Activated CD8-positive, alpha-beta T cell treated with anti-CD3 and anti-CD28 coated beads, Interleukin-2, amount 10 ng/mL, durations not matched to agents 7 days and 5 days (primary cell): ENCODE measurements at places on chromosomes 7 and 10.

DNA sequence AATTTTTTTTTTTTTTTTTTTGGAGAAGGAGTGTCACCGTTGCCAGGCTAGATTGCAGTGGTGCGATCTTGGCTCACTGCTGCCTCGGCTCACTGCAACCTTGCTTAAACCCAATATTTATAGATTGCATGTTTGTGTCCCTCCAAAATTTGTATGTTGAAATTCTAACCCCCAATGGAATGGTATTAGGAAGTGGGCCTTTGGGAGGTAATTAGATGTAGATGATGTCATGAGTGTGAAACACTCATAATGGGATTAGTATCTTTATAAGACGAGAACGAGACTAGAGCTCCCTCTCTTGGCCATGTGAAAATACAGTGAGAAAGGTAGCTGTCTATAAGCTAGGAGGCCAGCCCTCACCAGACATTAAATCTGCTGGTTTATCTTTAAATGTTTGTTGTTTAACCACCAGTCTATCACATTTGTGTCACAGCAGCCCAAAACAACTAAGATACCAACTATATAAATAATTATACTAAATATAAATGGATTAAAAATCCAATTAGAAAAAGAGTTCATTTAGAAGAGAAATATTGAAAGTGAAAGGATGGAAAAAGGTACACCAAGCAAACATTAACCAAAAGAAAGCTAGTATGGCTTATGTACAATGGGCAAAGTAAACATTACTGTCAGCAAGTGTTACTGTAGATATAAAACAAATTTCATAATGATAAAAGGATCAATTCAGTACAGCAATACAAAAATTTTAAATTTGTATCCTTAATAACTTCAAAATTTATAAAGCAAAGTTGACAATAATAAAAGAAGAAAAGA lies 9.3 kb downstream of the TCAF1 start:
- DNase-seq, result peak; percentile 46

DNA sequence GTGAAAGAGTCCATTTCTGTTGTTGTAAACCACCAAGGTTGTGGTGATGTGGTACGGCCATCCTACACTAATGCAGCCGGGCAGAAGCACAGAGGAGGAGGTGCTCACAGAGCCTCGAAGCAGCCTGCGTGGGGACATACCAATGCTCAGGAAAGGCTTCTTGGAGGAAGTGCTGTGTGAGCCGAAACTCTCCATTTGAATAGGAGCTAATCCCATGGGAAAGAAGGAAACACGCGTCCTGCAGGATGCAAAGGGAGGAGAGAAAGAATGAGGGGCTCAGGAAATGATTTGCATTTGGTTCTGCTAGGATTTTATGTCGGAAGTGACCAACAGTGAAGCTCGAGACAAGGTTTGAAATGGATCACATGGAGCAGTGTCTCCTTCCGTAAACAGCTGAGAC lies 477.9 kb upstream of the ANKRD30A start:
- no peak for DNase-seq

- DNase-seq, result no peak
These were observed 1.4 kb downstream of the CHAT start for GRCh38 chr10:49615213-49615612.

GRCh38 chr10:86370006-86370585 lies 3.5 kb upstream of the GRID1 start:
- DNase-seq, result no peak

DNA sequence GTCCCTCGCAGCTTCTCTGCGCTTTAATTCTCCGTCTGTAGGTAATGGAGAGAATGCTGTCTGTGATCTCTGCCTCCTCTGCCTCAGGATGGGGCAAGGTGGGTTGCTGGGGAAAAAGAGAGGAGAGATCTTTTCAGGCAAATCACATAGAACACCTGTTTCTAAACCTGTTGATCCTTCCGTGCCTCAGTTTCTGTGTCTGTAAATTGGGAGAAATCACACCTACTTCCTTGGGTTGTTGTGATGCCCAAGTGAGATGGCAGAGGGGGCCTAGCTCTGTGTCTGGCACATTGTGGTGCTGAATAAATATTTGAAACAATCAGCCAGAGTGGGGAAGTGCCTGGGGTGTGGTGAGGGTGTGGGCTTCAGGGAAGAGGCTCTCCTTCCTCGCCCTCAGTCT lies 28.8 kb downstream of the KAZALD1 start:
- DNase-seq, result no peak

GRCh38 chr10:119441921-119442757 lies 100.4 kb downstream of the RGS10 start:
- DNase-seq, result no peak

- DNase-seq, result peak; percentile 63
These were observed 7.9 kb downstream of the LAT2 start for GRCh38 chr7:74217455-74218342.

- no peak for DNase-seq
These were observed 69.4 kb downstream of the ABCC2 start for GRCh38 chr10:99851825-99852224.

GRCh38 chr10:96276831-96277230 lies 5.5 kb upstream of the BLNK start:
- DNase-seq, result no peak

GRCh38 chr7:28055161-28055544 lies 125.4 kb downstream of the JAZF1 start:
- DNase-seq, result no peak

DNA sequence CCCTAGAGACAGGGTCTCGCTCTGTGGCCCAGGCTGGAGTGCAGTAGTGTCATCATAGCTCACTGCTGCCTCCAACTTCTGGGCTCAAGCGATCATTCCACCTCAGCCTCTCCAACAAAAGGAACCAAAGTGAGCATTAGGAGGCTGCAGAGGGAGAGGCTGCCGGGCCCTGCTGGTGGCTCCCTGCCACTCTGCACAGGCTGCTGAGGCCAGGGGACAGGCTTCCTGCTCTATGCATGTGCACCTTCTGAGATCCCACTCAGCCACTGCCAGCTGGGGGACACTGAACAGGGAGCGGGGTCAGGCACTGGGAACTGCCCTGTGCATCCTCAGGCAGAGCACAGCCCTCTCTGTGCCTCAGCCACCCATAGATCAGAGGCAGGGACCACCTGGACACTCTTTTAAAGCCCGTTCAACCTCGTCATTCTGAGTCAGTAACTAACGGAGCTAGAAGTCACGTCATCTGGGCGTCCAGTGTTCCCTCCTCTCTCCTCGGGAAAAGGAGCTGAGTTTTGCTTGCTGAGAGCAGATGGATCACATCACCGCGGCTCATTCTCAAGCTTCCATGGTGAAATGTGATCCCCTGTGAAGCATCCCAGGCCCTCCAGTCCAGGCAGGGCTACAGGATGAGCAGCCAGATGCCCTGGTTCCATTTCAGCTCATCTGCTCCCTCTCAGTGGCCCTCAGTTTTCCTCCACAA lies 109.6 kb downstream of the MYL10 start:
- DNase-seq, result no peak

DNA sequence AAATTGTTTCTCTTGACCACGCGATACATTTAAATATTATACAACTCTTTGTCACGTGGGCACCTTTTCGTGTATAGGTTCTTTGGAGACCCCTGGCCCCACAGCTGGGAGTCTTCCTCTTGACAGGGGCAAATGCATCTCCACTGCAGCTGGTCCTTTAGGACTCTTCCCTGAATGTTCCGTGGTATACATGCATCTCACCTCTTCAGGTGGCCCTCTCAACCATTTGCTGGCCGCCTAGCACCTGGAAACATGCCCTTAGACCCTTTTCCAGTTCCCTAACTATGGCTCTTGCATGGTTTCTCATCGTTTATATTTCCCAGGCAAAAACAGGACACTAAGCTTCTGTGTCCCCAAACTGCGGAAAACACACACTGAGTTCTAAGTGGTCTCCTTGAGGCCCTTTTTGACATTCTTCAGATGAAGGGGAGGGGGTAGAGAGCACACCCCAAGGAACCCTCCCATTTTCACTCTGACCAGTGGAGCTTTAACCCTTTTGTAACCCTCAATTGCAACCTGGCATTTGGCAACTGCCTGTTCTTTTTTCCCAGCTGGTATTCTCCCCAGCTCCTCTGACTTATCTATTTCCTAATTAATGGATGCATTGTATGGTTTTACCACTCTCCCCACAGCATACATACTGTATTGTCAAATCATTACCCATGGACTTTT lies 20.6 kb downstream of the HNRNPA2B1 start:
- no peak for DNase-seq

DNA sequence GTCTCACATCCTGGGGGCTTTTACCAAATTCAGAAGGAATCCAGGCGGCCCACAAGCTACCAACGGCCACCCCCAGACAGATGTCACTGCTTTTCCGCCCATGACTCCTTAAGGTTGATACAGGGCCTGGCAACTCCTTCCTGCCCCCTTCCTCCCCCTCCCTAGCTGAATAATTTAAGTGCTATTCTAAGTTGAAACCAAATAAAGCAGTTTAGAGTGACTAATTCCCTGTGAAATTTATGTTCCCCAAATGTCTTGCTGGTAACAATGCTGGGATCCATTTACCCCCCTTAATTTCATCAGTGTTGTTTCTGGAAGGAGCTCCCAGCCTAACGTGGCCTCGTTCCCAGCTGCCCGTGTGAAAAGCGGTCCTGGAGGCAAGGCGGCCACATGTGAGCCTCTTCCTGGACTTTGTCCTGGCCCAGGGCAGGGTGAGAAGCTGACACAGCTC lies 109.6 kb downstream of the TMEM130 start:
- DNase-seq, result no peak

DNA sequence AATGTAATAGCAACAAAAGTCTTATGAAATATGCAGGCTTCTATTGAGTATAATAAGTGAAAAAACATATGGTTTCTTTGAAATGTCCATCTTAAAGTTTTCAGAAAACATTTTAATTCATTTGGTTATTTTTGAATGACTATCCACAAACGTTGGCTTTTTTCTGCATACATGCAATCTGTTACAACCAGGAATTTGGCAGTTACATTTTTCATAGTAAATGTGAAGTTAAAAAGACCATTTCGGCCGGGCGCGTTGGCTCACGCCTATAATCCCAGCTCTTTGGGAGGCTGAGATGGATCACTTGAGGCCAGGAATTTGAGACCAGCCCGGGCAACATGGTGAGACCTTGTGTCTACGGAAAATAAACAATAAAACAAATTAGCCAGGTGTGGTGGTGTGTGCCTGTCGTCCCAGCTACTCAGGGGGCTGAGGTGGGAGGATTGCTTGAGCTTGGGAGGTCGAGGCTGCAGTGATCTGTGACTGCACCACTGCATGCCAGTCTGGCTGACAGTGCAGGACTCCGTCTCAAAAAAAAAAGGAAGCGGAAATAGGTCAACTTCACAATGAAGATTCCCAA lies 73.9 kb upstream of the NMT2 start:
- DNase-seq, result no peak

GRCh38 chr7:44960011-44960580 lies 18.7 kb downstream of the MYO1G start:
- DNase-seq, result peak; percentile 22
